ENCODE measurements at places on chromosomes 1 and 21.

- peak; percentile 82 for DNase-seq
Measured at GRCh38 chr1:113874012-113874879, 2.7 kb upstream of the PTPN22 start.

DNA sequence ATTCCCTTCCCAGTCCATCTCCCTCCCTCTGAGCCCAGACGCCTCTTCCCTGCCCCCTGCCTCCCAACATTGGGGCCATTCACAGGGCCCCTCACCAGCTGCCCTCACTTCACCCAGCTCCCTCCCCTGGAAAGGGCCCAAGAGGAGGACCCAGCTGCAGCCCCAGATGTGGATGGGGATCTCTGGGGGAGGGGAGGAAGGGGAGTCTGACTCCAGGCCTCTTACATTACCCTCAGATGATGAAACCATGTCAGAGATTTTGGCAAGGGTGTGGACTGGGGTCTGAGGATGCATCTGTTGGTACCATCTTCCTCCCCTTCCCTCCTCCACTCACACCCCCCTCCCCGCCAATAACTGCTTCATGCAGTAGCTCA lies 1.1 kb upstream of the KIF21B start:
- DNase-seq, result no peak

GRCh38 chr1:89566761-89567174 lies 42.1 kb downstream of the LRRC8B start:
- DNase-seq, result no peak

DNA sequence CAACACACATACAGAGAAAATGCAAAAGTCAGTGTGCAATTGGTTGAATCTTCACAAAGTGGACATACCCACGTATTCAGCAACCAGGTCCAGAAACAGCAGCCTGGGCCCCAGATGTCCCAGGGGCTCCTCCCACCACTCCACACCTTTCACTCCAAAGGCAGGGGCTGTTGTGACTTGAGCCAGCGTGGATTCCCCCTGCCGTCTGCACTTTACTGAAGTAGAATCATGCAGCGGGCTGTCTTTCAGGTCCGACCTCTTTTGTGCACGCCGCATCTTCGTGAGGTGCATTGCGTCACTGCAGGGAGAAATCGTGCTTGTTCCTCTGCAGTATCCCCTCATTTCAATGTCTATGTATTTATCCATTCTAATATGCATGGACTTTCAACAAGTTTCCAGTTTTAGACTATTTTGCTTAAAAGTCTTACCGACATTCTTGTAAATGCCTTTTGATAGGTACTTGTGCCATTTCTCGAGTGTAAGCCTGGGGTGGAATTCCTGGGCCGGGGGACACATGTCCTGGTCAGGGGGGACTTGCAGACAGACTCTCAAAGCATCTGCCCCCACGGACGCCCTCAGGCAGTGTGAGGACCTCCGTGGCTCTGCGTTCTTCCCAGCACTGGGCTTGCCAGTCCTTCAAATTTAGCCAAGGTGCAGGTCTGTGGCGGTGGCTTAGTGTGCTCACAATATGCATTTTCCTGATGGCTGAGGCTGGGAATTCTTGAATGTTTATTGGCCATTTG lies 29.3 kb upstream of the ACTRT2 start:
- no peak for DNase-seq

DNA sequence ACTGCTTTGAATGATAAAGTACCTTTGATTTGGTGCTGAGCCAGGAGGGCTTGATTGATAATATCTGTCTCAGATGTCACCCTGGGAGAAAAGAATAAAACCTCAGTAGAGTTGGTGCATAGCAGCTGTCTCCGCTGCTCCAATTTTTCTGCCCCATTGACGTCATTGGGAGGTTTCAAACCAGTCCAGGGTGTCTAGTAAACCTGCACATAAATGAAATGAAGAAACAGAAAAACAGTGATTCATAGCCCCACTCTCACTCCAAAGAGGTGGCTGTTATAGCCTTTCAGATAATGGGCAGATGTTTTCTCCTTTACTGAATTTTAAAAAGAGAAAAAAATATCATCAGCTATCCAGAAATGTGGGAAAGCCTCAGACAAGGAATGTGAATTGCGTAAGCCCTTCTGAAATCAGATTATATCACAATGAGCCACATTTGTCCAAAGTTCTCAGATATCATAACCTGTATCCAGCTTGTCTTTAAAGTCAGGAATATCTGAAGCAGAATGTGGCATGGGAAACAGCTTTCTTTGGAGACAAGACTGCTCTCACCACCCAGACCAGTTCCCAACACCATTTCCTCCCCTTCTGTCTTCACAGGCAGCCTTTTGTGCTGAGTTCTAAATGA lies 351.3 kb upstream of the SGIP1 start:
- DNase-seq, result no peak

DNA sequence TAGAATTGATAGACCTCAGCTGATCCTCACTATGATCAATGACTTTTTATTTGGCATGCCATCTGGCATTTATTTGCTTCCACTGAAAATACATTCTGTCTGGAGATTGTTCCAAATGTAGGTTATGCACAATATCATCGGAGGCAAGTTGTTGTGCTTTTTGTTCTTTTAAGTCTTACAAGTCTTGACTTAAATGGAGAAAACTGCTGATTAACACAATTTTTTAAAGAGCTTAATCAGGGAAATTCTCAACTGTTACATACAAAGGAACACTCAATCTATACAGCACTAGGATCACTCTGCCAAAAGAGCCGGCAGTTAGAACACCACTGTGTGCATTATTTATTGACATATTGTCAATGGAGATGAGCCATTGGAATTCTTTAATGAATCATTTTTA lies 19.2 kb downstream of the CYYR1 start:
- no peak for DNase-seq

- peak; percentile 79 for DNase-seq
Measured at GRCh38 chr1:159228554-159228953, 23.9 kb downstream of the ACKR1 start.

DNA sequence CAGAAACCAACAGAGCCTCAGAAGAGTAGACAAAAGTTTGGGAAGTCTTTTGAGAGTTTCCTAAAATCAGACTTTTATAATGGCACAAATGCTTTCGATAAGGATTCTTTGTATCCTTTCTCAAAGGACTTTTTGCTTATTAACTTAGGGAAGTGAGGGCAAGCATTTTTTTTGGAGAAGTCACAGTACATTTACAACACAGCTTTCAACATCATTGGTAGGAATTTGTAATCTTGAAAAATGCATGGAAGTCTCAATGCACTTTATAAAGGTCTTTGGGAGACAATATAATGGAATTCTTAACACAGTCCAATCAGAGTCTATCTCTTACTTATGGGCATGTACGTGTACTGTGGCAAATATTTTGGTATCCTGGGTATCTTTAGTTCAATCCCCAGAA lies 325.8 kb upstream of the NR5A2 start:
- no peak for DNase-seq

GRCh38 chr1:165481820-165482532 lies 37.0 kb upstream of the RXRG start:
- DNase-seq, result no peak

- no peak for DNase-seq
Measured at GRCh38 chr21:43608225-43608624, 51.1 kb downstream of the HSF2BP start.

- DNase-seq, result no peak
Measured at GRCh38 chr1:18058206-18058921, 49.2 kb upstream of the IGSF21 start.

DNA sequence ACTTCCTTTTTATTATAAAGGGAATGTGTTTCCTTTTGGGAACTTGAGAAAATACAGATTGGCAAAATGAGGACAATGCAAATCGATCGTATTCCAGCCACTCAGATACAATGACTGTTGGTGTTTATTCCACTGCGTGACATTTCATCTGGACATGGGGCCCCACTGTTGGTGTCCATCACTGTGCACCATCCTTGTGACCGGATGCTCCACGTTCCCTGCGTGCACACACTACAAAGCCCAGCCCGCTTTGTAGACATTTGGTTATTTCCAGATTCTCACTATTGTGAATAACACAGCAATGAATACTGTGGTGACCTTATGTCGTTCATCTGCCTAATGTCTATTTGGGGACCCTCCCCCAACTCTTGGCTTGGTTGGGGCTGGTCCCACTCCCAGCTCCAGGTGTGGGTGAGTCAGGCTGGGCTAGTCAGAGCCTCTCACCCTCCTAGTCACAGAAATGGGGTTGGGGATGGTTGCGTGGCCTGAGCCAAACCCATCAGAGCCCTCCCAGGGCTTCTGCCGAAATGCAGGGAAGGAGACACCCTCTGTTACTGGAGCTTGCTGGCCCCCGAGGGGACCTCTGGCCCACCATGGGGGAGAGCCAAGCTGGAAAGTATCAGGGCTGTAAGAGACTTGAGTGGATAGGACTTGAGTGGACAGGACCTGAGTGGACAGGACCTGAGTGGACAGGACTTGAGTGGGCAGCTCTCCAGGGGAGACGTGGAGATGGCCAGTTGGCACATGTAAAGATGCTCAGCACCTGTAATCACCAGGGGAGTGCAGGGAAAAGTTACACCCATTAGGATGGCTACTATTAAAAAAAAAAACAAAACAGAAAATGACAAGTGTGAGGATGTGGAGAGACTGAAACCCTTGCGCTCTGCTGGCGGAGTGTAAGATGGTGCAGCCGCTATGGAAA lies 57.1 kb upstream of the ADARB1 start:
- no peak for DNase-seq

DNA sequence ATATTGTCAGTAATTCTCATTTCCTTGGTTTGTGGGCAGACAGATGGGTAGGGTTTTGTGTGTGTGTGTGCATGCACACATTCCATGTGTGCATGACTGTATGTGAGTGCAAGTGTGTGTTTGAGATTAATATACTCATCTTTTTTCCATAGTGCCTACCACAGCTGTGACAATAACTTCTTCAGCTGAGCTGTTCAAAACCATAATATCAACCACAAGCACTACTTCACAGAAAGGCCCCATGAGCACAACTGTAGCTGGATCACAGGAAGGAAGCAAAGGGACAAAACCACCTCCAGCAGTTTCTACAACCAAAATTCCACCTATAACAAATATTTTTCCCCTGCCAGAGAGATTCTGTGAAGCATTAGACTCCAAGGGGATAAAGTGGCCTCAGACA lies 149.3 kb downstream of the ADGRL2 start:
- no peak for DNase-seq

- DNase-seq, result no peak
Measured at GRCh38 chr1:180163041-180163440, 8.4 kb downstream of the QSOX1 start.

GRCh38 chr1:194410756-194411155 lies 1224.3 kb upstream of the B3GALT2 start:
- no peak for DNase-seq

DNA sequence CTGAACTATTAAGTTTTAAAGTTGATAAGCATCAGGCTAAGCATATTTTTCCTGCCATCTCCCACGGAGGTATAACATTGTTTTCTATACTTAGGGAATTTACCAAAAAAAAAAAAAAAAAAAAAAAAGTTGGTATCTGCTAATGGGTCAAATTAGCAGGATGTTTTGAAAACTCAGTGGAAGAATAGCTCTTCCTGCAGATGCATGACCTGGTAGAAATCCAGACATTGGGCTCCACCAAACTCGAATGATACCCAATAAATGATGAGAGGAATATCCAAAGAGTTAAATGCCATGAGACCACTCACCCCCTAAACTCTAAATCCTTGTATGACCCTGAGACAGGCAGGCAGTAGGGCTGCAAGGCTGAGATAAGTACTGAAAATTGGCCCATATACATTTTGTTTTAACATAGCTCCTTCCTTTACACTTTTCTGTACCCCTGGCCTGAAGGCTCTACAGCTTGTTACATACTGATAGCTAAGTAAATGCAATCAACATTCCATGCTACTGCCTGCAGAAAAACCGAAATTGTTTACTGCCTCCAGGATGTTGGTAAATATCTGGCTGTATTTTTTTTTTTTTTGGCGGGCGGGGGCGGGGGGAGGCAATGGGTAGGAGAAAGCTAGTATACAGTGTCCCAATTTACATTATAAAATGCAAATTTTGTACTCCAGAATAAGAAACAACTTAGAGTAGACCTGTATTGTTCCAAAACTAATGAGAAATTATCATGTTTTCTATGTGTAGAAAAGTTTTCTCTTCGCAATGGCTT lies 57.6 kb downstream of the NFIA start:
- peak; percentile 79 for DNase-seq

DNA sequence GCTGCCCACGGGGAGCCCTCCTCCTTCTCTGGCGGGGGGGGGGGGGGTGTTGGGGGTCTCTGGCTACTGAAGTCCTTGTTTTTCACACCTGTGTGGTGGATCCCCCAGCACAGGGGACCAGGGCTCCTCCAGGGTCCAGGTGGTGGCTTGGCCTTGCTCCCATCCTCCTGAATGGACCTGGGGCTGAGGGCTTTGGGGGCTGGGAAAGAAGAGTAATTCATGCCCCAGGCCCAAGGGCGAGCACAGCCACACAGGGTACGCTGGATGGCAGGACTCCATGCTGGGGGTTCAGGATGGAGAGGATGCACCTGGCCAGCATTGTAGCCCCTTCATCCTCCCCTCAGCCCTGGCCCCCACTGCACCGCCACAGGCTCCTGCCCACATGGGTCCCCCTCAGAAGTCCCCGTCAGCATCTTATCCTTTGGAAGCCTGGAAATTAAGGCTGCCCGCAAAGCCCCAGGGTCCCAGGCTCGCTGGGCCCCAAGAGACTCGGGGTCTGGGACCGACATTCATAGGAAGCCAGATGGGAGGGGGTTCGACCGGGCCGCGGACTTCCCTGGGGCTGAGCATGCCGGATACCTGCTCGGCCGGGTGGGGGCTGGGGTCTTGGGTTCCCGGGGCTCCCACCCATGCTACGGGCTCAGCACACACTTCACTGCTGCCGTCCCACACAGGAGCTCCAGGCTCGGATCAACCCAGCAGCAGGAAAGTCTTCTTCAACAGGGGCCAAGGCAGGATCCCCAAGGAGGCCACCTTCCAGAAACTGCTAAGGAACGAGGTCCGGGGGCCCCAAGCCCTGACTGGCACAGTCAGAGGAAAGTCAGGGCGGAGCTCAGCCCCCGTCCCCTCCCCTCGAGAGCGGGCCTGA lies 49.0 kb upstream of the ACTRT2 start:
- no peak for DNase-seq

DNA sequence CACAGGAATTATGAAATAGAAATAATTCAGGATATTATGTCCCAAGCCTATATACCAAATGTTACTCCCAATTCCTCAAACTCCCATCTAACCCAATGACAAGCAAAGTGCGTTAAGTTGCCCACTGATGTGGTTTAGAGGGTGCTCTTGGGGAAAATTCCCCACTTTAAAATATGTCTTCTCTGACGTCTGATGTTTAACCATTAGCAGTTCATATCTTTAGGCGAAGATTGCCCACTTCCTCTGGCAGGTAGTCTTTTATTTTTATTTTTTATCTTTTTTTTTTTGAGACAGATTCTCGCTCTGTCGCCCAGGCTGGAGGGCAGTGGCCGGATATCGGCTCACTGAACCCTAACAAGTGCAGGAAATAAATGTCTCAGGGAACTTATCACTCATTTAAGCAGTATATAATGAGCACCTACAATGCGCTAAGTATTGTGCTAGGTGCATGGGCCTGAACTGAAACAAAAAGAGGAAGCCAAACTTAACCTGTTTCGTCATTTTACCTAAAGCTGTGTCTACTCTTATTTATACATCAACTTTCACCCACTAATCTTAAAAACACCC lies 1.3 kb upstream of the LYST start:
- DNase-seq, result no peak
